Hematopoietic multipotent progenitor cell treated with erythropoietin and hydrocortisone succinate and interleukin-3 and kit ligand, for 15 days (in vitro differentiated cells): ENCODE measurements at places on chromosomes 16 and 17.

GRCh38 chr16:77499373-77500285, 64.8 kb upstream of the ADAMTS18 start:
- DNase-seq, result no peak

GRCh38 chr17:1298606-1299005, 19.1 kb downstream of the TRARG1 start:
- DNase-seq, result no peak

GRCh38 chr17:50037321-50038107, 18.4 kb upstream of the ITGA3 start:
- no peak for DNase-seq

- DNase-seq, result no peak
Observed at GRCh38 chr17:489758-490329, 137.2 kb upstream of the RPH3AL start.

DNA sequence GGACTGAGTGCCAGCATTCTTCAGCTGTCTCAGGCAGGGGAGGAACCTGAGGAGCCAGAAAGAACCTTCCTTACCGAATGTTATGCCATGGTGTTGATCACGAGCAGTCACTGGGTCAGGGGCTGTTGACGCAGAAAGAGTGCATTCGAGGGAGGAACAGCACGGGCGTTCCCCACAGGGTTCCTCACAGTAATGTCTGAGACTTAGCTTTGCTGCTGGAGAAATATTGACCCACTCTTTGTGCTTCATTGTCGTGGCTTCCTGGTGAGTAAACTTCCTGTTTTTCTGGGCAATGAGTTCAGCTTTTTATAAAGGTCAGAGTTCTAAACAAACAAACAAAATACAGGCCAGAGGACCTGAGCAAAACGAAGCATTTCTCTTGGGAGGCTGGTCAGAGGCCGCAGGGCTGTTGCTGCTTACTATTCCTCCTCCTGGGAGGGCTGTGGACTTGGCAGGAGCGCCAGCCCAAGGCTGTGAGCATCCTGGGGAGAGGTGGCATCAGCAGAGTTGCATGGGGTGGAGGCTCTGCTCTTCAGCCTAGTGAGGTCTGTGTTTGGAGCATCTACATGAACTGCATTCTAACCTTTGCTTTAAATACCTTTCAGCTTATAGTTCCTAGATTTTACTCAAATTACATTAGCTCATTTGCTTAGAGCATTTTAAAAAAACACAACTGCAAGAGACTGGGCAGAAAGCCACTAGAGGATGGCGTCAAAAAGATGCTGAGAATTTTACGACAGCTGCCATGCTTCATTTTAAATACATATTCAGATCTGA, 143.1 kb upstream of the CACNG5 start:
- no peak for DNase-seq
